ENCODE measurements at places on chromosomes 1 and 21.

DNA sequence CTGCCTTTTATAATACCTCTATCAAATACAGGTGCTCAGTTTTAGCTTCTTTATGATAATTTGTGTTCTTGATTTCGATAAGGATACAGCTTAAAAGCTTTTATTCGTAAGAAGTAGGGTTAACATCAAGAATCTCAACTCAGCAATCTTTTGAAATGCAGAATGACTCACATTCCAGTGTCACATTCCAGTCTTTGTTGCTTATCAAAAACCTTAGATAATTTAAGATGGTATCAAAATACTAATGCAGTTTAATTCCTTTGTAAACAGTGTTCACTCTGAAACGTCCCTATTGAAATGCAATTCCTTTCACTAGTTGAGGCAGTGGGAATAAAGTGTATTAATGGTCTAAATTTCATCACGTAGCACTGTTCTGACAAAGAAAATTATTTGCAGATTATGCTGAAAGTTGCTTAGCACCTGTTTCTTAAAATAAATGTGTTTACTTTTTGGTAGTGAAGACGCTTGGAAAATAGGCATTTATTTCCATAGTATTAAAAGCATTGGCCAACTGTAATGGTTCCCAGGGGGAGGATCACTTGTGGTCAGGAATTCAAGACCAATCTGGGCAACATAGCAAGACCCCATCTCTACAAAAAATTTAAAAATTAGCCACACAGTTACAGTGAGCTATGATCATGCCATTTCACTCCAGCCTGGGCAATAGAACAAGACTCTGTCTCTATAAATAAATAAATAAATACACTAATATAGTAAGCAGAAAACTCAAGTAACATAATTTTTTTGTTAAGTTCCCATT lies 10.1 kb upstream of the CNN3 start:
- no peak for DNase-seq

DNA sequence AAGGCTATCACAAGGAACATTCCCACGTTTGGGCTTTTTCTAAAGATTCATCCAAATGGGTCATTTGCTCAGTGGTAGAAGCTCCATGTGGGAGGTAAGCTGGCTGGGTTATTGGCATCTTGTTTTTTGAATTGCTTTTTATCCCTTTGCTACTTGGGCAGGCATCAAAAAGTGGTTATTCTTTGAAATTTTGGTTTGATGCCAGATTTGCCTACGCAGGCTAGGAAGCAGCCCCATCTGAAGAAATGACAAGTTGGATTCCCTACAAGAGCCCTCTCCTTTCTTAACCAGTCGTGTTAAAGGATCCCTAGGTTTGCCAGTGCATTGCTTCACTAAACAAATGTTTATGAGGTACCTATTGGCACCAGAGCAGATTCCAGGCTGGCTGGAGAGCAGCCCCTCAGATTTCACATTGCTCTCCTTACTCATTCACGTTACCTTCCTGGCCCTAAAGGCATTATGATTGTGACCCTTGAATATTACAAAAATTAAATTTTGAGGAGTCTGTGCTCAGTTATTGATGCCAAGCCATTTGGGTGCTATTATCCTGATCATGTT lies 38.8 kb downstream of the ARID1A start:
- no peak for DNase-seq

GRCh38 chr1:40755067-40755466 lies 28.5 kb upstream of the KCNQ4 start:
- DNase-seq, result no peak

DNA sequence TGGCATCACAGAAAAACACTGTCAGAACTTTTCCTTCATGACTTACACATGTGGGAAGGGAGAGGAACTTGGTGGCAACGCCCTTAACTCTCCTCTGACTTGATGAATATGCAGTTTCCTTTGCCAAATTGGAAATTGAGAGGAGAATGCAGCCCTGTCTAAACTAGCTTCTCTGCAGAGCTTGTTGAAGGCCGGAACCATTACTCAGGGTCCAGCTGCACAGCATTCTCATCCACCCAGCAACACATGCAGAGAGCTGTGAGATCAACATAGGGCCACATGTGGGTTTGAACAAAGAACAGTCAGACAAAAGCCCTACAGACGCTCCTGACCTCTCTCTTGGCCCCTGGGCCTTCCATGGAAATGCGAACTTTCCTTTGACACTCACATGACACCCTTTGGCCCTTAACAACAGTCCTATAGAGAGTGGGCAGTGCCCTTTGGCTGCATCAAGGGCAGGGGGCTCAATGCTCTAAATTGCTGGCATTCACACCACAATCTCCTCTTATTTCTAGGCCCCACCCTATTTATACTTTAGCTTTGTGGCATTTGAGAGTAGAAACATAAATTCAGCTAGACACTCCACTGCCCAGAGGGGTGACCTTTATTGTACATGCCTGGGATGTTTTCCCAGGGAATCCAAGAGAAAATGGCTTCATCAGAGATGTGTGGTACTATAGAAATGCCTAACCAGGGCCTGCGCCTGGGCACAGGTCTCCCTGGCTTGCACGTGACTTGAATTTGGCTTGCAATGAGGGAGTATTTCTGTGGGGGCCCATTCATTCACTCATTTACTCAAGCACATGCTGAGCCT lies 64.4 kb downstream of the CDC7 start:
- no peak for DNase-seq

DNA sequence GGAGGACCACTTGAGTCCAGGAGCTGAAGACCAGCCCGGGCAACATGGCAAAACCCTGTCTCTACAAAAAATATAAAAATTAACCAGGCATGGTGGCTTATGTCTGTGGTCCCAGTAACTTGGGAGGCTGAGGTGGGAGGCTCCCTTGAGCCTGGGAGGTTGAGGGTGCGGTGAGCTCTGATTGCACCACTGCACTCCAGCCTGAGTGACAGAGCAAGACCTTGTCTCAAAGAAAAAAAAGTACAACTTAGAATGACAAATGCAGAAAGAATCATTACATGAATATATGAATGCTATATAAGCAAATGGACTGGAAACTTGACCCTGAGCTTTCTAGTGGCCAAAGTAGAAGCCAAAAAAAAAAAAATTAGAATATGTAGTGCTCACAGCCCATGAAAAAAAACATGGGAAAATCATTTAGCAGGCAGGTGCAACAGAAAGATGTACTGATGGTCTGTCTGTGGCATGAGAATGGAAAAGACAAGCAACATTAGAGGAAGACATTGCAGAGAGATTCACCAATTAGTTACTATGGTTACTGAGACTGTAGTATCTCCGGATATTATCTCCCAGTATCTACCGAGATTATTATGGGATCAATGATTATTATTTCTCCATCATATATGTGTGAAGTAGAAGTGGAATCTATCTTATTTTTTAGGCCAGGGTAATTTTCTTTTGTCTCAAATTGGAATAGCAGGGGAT lies 19.2 kb downstream of the ELAPOR1 start:
- no peak for DNase-seq

- peak; percentile 51 for DNase-seq
Observed at GRCh38 chr1:55021942-55022546, 17.3 kb upstream of the PCSK9 start.

- DNase-seq, result no peak
Observed at GRCh38 chr1:199716729-199717128, 310.8 kb upstream of the NR5A2 start.

DNA sequence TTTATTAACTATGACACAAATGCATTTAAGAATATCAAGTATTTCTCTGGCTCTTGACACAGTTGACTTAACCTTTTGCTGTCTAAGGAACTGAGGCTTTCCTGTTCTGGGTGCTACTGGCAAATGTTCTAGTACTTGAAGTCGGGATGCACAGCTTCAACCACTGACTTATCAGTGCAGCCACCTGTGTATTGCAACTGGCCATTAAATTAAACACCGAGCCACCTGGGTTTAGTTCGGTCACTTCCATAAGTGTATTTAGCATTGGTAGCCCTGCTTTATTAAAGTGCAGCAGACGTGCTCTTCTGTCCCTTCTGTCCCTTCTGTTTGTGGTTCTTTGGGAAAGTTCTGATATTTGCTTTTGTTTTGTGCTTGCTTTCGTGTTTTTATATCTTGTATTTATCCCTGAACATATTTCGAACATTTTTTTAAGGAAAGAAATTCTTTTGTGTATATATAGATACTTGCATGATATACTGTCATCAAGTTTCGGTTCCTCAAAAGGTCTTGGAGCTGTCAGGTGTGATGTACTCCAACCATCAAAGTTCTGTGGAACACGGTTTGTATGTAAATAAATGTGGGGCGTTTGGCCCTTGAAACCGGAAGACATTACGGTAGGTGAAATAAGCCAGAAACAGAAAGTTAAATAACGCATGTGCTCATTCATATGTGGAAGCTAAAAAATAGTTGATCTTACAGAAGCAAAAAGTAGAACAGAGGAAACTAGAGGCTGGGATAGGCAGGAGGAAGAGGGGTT lies 297.9 kb upstream of the GREM2 start:
- no peak for DNase-seq

GRCh38 chr1:205567716-205568115 lies 63.2 kb downstream of the CDK18 start:
- DNase-seq, result no peak

DNA sequence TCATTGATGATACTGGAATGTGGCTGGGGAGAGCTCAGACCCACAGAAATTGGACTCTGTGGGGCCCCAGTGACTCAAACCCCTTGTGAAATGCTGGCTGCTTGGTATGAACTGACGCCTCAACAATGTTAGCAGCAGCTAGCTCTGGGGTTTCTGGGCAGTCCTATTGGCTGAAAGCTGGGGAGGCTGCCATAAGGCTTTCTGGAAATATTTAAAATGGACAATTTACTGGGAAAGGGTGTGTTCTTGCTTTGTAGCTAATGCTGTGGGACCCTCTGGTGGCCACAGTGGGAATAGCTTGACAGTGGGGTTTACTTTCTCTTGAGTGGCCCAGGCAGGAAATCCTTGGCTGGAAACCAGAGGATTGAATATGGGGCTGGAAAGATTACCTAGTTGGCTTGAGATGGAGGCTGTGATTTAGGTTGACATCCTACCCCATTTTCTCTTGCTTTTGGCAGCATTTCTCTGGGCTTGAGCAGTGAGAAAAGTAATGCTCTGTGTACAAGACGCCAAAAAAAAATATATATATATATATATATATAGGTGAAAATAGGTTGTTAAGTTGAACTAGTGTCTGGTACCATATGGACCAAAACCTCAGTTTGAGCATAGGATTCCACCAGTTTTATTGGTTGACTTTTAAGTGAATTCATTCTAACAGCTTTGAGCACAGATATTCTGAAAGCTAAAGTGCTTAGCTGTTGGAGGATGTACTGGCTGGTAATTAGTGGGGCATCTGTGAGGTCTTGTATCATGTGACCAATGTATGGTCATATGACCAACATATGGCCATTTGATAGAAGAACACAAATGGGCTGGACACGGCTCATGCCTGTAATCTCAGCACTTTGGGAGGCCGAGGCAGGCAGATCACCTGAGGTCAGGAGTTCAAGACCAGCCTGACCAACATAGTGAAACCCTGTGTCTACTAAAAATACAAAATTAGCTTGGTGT lies 8.2 kb upstream of the S100A10 start:
- DNase-seq, result peak; percentile 18

DNA sequence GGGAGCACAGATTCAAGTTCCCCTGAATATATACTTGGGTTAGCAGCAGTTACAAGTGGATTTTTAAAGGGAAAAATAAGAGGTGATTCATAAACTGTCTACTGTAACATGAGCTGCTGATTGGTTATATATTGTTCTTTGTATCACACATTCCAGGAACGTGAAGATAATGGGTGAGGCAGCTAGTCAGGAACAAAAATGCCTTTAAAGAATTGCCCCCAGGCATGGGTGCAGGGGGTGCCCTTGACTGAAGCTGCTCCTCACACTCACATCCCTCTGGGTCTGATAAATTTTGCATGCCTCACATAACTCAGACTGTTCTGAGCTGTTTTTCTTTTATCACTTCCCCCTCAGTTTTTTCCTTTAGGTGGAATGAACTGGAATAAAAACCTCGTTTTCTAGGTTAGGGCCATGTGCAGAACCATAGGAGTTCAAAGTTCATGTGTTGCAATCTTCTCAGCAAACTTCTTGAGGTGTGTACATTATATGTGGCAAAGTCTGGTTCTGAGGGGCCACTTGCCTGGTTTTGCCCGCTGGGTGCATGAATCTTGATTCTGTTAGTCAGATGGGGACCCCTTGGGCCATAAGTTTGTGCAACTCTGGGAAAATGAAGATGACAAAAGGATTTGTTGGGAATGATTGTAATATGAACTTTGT lies 21.1 kb downstream of the TBX19 start:
- DNase-seq, result no peak

- DNase-seq, result no peak
Observed at GRCh38 chr1:34176830-34177603, at the start of gene C1orf94. Gene C1orf94 (plus strand): TSS chr1:34176907. CDS start chr1:34177790, 883 bp downstream.

GRCh38 chr1:208668991-208669390 lies 424.8 kb upstream of the PLXNA2 start:
- no peak for DNase-seq

GRCh38 chr1:93598861-93599439 lies 82.7 kb downstream of the BCAR3 start:
- DNase-seq, result no peak

DNA sequence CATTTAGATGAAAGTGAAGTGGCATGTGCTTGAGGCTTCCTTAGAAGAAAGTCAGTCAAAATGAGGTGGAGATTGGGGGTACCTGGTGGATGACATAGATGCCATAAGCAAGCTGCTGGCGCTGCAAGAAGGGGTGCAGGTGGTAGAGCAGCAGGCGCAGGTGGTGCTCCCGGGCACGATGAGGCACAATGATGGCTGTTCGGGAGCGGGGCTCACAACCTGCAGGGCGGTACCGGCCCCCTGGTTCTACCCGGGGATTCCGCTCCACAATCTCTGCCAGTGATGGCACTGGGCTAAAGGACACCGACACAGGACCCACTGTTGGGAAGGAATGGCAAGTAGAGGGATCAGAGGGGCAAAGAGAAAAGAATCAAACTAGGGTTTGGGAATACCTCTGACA lies 2.4 kb downstream of the B4GALT3 start:
- no peak for DNase-seq

- DNase-seq, result no peak
Observed at GRCh38 chr1:157399343-157399983, 152.9 kb downstream of the FCRL5 start.

- DNase-seq, result no peak
Observed at GRCh38 chr1:235069176-235069575, 59.5 kb downstream of the TOMM20 start.

DNA sequence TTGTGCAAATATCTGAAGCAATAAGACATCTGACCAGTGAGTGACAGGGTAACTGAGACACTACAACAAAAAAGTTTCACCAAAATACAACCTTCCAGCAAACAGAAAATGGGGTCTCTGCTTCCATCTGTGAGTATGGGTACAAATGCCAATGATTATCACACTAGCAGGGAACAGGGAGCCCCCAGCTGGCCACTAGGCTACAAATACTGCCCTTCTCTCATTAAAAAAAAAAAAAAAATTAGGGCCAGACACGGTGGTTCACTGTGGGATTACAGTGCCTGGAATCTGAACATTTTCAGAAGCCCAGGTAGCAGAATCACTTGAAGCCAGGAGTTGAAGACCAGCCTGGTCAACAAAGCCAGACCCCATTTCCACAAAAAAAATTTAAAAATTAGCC lies 48.4 kb upstream of the EDARADD start:
- no peak for DNase-seq

Data from activated naive CD4-positive, alpha-beta T cell (primary cell).